Activated T-helper 2 cell treated with anti-CD3 and anti-CD28 coated beads, Interferon-gamma antibody, Interleukin-2, Interleukin-4, amounts not matched to agents 10 μg/mL and 5 μg/mL and 100 μg/mL, durations not matched to agents 14 hours and 24 hours and 36 hours (primary cell): ENCODE measurements at places on chromosomes 6 and 20.

GRCh38 chr6:107670792-107671199 is 153.3 kb downstream of the SCML4 start:
- no peak for DNase-seq

- no peak for DNase-seq
Observed at GRCh38 chr6:28206928-28207509, 18.1 kb upstream of the ZSCAN9 start.

GRCh38 chr20:17726902-17727301 is 27.1 kb downstream of the BANF2 start:
- DNase-seq = no peak

GRCh38 chr20:13873831-13874230 is 89.0 kb downstream of the NDUFAF5 start:
- DNase-seq = no peak

DNA sequence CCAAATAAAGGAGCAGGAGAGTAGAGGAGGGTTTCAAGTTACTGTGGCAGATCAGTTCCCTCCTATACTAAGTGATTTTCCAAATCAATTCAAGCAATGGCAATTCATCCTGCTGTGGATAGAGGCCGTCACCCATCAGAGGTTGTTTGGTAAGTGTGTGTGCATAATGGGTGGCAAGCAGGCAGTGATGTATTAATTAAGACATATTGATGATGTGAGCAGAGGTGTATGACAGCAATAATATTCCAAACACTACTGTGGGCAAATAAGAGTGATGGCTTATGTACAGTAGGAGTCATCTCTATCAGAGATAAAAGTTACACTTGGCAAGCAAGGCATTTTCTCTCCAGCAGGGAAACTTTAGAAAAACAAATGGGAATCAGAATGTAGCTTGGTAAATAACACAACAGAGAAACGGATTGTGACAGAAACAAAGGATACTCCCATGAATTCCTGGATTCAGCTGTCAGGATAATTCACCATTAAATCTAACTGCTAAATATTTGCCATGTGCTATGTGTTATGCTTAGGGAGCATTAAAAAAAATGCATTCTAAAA is 196.3 kb downstream of the KHDC1L start:
- no peak for DNase-seq

DNA sequence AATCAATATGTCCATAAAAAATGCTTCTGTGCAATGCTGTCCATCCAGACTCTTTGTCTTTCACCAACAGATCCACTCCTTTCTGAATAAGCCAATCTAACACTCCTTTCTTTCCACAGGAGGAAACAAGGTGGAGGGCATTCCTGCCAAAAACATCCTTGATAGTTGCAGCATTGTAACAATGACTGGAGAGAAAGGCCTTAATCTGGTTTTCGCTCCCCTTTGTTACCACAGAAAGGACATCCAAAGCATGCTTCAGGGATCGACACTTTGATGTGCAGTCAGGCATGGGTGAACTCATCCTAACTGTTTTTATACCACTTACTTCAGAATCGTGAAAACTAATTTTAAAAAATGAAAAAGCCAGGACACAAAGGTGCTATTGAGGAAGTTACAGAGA is 7.4 kb downstream of the IBTK start:
- DNase-seq = no peak

GRCh38 chr6:156616495-156616894 is 160.7 kb upstream of the ARID1B start:
- no peak for DNase-seq
